ENCODE measurements at places on chromosomes 1 and 21. TPM values are rescaled to one million over a fixed set of nuclear protein-coding genes. Genes with fewer than 3 reads are reported as not detected.

Gene CHI3L2
- total RNA-seq = 0.21 TPM

Gene ETV3L
- not detected for total RNA-seq

Gene ABCG1
- 2.4 TPM for total RNA-seq

Gene CD1E
- total RNA-seq = not detected

Gene HES2
- 5.2 TPM for total RNA-seq

Gene TRAF3IP3
- not detected for total RNA-seq

Gene GPR25
- not detected for total RNA-seq

Gene NUP210L
- 0.06 TPM for total RNA-seq

Gene CFHR3
- 0.15 TPM for total RNA-seq

Gene SPATA17
- 3.0 TPM for total RNA-seq

Gene STYXL2
- total RNA-seq = not detected

Gene NADK
- total RNA-seq = 38.4 TPM

Gene NBPF6
- total RNA-seq = not detected

Gene C1orf116
- 6.8 TPM for total RNA-seq

Gene ECM1
- total RNA-seq = 1.5 TPM

Gene TNFRSF8
- total RNA-seq = 0.13 TPM

Gene HPCAL4
- total RNA-seq = 0.25 TPM

Gene C1QC
- not detected for total RNA-seq

Gene SNRPE
- 196 TPM for total RNA-seq

Gene FALEC
- not detected for total RNA-seq

Gene CD2
- total RNA-seq = not detected

Gene GPR37L1
- total RNA-seq = 0.18 TPM

Gene HES5
- total RNA-seq = not detected

Gene OR10Z1
- total RNA-seq = not detected

Gene PTAFR
- 0.09 TPM for total RNA-seq

Gene TMPRSS2
- 0.08 TPM for total RNA-seq
